Stimulated activated CD4-positive, alpha-beta T cell treated with anti-CD3 and anti-CD28 coated beads, Interleukin-1b, Interleukin-23, amount 100 ng/mL, for 1 hour (primary cell): ENCODE measurements at places on chromosomes 6 and 20.
A peak's percentile ranks its signal among the peaks of the same experiment; 100 is the strongest.

- no peak for DNase-seq
Measured at GRCh38 chr6:125188037-125188436, 34.5 kb downstream of the TPD52L1 start.

- no peak for DNase-seq
Measured at GRCh38 chr20:56964901-56965300, 301.5 kb downstream of the BMP7 start.

GRCh38 chr6:119110601-119111548 lies 32.4 kb upstream of the FAM184A start:
- no peak for DNase-seq

GRCh38 chr20:50222309-50223038 lies 31.8 kb downstream of the CEBPB start:
- no peak for DNase-seq

DNA sequence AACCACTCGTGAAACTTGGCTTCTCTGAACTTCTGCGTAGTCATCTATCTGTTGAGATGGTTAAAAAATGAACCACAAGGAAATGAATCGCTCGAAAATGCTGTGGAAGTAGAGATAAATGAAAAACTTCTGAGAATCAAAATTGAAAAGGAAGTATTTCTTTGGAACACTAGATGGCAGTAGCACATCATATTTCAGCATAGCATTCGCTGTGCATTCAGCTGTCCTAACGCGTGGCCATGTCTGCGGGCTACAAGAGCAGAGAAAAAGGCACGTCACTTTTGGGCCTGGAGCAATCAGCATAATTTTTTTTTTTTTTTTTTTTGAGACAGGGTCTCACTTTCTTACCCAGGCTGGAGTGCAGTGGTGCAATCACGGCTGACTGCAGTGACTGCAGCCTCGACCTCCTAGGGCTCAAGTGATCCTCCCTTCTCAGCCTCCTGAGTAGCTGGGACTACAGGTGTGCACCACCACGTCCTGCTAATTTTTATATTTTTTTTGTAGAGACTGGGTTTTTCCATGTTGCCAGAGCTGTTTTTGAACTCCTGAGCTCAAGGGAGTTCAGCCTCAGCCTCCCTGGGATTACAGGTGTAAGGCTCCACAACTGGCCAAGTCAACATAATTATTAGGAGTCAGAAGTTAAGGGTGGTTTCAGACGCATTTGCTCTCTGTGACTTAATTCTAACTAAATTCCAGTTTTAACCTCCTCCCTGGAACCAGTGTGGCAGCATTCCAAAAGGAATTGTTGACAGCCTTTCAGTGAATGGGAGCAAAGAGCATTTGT lies 8.8 kb upstream of the PERP start:
- no peak for DNase-seq

DNA sequence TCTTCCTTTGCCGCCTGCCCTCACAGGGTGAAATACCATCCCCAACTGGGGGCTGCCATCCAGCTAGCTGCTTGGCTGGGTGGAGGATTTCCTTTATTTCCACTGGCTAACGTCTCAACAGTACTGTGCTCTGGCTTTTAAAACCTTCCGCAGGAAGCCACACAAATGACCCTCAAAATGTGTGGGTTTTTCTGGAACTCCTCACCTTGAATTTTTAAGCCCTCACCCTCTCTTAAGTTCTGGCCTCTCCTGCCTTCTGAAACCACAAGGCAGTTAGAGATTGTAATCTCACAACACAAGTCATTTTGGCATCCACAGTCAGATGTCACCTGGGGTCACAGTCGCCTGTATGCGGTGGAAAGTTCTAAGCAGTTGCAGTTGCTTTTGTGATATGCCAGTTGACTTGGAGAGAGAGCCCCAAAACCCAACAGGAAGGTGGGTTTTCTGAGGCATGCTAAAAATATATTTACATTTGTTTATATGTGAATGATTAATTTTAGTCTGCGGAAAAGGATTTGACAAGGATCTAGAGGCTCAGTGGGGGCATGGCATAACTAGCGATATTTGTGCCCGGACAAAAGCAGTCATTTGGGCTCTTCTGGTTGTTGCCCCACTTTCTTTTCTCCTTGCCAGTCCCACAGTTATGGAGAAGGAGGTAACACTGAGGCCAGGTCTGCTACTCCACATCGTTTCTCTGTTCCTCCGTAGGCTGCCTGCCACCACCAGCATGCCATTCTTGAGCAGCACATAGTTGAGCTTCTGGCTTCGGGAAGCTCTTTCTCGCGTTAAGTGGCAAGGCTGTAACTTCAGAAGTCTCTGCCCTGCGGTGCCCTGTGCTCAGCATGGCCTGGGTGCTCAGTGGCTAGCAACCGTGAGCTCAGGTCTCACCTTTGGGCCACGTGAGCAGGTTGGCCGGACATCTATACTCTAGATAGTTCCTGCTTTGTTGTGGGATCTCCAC lies 335.3 kb downstream of the CD83 start:
- DNase-seq: no peak

- DNase-seq: no peak
Measured at GRCh38 chr6:108945681-108946159, 97.5 kb downstream of the ARMC2 start.

GRCh38 chr6:118240878-118241528 lies 307.1 kb upstream of the PLN start:
- no peak for DNase-seq

GRCh38 chr6:118216751-118217150 lies 309.7 kb downstream of the SLC35F1 start:
- no peak for DNase-seq

DNA sequence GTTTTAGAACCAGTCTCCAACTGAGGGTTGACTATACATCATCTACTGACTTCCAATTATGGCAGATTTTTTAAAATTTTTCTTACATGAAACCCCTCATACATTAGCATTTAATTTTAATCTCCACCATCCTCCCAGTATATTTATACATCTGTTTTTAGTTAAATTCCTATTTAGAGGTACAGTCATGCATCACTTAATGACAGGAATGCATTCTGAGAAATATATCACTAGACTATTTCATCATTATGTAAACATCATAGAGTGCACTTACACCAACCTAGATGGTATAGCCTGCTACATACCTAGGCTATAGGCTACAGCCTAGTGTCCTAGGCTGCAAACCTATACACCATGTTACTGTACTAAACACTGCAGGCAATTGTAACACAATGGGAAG lies 316.7 kb upstream of the MARCKS start:
- DNase-seq: no peak

DNA sequence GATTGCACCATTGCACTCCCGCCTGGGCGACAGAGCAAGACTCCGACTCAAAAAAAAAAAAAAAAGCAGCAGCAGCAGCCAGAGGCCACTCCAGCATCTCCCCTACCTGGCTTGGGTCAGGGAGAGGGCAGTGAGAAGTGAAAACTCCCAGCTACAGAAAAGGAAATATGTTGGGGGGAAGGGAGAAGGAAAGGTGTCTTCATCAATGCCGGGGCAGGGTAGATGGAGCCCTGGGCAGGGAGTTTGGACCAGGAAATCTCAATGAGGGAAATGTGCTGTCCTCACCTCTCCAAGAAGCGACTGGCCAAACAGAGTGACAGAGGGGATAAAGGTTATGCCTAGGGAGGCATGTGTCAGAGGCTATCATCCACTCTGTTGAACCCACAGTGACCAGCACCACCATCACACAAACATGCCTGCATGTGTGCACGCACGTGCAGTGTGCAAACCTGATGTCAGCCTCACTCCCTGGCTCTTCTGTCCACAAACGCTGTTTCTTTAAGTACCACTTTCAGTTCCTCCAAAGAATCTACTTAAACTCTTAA lies 887 bp upstream of the AIF1 start:
- no peak for DNase-seq

DNA sequence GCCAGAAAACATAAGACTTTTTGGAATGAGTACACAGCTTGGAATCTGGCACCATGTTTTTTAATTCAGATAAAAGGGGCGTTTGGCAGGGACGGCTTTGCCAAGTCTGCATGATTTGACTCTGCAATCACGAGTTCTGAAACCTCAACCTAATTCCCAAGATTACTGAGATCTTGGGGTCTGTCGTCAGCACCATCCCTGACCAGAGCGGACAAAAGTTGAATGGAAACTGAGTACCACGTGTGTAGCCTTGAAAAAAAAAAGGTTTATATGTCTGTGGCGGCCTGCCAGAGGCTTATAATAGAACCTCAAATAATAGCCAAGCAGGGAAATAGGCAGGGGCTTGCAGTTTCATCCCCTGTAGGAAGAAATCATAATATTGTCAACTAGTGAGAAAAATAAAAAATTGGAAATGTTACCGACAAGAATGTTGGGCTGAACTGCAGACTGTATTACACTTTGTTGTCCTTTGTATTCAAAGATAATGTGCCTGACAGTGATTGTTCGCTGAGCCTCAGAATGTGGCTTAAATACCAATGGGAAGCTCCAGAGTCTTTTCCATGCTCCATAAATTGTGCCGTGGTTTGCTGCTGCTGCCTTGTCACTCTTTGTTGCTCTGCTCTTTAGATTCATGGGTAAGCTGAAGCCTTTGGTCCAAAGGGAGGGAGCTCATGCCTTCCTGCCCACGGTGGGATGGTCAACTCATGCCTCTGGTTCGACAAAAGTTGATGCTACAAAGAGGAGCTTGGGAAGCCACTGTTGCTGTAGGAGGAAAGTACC lies 118.8 kb upstream of the ARID1B start:
- DNase-seq: no peak

GRCh38 chr6:16576451-16577368 lies 184.6 kb downstream of the ATXN1 start:
- no peak for DNase-seq

- DNase-seq: no peak
Measured at GRCh38 chr6:85672623-85673022, 29.9 kb upstream of the SYNCRIP start.

- DNase-seq: no peak
Measured at GRCh38 chr6:20846602-20847028, 312.4 kb downstream of the CDKAL1 start.

- no peak for DNase-seq
Measured at GRCh38 chr6:166308033-166308768, at the start of gene PRR18. TSS of gene PRR18 (minus strand) at chr6:166308392. CDS start at chr6:166308142, 250 bp downstream.

DNA sequence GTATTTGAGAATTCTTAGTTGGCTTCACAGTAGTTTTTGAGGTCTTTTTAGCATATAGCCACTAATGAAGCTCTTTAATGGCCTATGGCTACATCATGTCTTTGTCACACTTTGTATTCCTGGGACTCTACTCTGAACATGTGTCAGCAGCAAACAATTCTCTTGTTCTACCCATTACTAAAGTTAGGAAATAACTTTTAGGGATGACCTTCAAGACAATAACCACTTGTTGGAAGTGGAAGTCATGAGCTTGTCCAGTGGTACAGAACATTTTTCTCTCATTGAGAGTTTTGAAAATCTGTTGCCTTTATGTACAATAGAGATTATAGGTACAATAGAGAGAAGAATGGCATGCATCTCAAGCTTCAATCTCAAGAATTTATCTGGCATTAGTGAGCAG lies 571.6 kb upstream of the JAG1 start:
- DNase-seq: no peak

- peak; percentile 17 for DNase-seq
Measured at GRCh38 chr6:30411515-30412207, 66.7 kb downstream of the RPP21 start.

DNA sequence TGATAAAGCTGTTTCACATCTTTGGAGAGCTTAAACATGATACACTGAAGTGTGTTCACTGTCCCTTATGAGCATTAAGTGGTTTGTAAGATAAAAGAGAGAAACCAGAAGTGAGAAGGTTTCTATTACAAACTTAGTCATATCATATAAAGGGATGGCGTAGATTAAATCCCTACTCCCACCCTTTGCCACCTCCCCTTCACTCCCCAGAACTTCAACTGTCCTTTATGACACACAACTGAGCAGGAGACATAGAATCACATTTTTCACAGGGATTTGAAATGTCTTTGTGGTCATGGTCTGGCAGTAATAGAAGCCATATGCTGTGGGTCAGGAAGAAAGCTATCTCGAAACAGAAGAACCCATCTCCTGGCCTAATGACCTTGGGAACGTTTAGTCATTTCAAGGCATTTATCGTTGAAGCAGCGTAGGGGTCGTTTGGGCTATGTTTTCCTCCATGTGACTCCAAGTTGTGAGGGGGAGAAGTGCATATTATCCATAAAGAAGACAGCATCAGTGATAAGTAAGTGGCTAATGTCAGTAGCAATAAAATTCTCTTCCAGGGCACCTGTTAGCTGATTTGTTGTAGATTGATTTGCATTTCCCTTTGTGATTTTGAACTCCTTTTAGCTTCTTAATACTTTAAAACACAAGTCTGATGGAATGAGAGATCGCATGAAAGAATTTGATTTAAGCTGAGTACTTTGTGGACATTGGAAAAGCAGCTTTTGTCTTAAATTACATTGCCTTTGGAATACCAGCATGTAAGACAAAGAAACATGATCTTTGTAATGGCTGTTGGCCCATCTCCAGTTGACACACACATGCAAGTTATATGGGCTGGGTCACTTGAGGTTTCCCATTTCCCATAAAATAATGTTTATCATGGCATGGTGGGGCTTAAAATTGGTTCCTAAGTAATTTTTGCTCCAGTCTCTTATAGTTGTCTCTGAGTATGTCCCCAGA lies 501.5 kb upstream of the FLRT3 start:
- DNase-seq: no peak

GRCh38 chr20:21241406-21241805 lies 61.7 kb upstream of the XRN2 start:
- no peak for DNase-seq

- no peak for DNase-seq
Measured at GRCh38 chr6:38367231-38367630, 272.5 kb downstream of the BTBD9 start.

GRCh38 chr6:56552187-56553130 lies 90.2 kb downstream of the DST start:
- DNase-seq: no peak

GRCh38 chr20:34680586-34681175 lies 3.8 kb upstream of the PIGU start:
- no peak for DNase-seq

DNA sequence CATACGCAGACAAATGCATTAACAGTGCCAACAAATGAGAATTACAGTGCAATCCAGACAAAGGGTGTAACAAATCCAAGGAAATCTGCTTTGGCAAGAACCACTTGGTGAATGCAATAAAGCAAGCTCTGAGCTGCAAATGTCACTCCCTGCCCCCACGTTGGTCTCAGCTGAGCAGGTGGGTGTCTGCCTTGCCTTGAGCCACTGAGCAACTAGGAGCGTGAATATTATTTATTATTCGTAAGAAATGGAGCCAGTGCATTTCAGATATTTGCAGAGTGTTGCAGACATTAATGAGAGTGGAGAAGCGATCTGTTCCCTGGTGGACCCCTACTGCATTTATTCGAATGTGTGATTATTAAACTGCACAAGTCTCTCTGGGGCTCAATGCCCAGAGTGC lies 36.6 kb upstream of the F13A1 start:
- DNase-seq: no peak
